ENCODE measurements at places on chromosomes 3 and 15. TPM values are rescaled to one million over a fixed set of nuclear protein-coding genes. Genes with fewer than 3 reads are reported as not detected.

TRH gene
- polyA plus RNA-seq = 0.16 TPM

DNA sequence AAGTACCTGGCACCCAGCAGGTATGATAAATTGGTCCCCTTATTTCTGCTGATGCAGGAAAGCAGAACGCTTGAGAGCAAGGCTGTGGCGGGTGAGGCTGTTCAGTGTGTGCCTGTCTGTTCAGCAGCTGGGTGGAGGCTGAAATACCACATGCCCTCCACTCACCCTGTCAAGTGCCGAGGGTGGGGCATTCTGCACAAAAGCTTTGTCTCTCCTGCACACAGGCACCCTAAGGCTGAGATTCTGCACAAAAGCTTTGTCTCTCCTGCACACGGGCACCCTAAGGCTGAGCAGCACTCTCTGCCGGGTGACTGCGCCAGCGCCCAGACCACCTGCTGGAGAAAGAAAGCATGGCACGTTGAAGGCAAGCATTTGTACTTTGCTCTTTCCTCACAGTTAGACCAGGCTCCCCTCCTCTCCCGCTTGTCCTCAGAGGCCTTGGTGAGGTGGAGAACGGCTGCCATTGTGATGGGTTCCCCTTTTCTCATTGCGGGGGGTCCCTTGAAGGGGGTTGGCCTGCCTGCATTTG is 97.5 kb downstream of the BDH1 start:
- peak; percentile 74 for DNase-seq

BSN gene
- 1.3 TPM for polyA plus RNA-seq

- DNase-seq = no peak
Observed at GRCh38 chr15:52806284-52806655, 16.1 kb upstream of the ONECUT1 start.

- no peak for DNase-seq
Observed at GRCh38 chr3:33149342-33149741, 35.5 kb downstream of the CRTAP start.

DNA sequence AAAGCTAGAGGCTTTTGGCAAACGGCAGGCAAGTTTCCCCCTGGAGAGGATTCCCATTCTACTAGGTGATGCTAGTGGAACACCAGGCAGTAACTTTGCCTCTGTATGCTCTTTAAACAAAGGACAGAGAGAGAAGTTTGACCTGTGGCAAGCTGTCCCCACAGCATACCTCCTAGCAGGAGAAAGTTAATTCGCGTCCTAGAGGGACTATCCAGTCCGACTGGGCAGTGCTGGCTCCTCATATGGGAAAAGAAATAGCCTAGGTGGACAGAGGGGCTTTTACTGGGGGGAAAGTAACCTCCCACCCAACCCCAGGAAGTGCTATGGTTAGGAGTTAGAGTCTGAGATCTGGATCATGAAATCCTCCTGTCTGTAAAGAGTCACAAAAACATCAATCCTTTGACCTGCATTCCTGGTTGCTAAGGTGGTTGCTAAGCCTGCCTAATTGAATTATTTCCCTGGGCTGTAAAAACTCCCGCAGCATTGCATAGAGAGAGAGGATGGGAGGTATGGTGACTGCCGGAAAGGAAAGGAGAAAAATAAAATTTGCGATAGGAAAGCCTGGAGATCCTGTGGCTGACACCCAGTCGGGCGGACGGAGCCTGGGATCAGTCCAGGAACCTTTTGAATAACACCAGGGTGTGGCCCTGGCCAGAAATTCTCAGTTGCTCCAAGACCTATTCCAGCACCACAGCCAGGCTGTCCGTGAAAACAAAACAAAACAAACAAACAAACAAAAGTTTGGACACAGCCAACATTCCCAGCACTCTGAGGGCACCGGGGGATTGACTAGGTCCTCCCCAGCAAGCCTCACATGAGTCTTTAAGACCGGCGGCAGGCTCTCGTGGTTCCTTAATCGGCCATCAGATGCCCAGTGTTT is 67.7 kb upstream of the ATP11B start:
- no peak for DNase-seq

Measured in large intestine (tissue), 12 donors.